NCI-H524 (cell line): ENCODE measurements at places on chromosomes 16 and 17.
A peak's percentile ranks its signal among the peaks of the same experiment; 100 is the strongest.

DNA sequence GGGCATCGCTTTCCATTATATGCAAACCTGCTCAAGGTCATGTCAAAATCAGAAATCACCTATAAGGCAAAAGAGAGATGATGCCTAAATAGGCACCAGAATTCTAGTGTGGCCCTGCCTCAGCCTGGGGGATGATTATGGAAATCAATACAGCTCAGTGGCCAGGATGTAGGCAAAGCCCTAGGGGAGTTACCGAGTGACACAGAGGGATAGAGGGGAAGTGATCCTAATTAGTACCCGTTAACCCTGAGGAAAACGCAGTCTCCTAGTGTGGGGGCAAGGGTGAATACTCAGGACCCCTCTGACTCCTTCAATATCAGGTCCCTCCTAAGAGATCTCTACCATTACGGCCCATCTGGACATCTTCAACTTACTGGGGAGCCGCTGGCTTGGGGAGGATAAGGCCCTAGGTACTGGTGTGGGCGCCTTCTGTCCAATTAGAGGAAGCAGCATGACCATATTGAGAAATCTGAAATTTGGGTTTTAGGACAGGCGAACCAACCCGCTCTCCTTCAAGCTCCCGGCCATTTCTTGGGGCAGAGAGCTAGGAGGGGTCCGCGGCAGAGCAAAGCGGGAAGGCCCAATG, 725 bp downstream of the NT5C3B start:
- DNase-seq, result peak; percentile 47

DNA sequence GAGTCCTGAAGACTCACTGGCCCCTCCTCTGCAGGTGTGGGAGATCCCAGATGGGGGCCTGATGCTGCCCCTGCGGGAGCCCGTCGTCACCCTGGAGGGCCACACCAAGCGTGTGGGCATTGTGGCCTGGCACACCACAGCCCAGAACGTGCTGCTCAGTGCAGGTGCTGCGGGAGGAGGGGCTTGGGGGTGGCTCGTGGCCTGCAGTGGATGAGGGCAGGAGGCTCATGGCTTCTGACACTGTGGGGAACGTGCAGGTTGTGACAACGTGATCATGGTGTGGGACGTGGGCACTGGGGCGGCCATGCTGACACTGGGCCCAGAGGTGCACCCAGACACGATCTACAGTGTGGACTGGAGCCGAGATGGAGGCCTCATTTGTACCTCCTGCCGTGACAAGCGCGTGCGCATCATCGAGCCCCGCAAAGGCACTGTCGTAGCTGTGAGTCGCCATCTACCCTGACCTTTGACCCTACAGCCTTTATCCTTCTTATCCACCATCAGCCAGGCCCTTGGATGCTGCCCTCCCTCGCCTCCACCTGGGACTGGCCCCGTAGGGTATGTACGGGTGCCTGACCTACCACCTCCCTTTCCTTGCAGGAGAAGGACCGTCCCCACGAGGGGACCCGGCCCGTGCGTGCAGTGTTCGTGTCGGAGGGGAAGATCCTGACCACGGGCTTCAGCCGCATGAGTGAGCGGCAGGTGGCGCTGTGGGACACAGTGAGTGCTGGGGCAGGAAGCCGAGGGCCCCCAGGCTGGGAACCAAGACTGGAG, 3.6 kb downstream of the CORO1A start:
- no peak for DNase-seq

GRCh38 chr17:71071837-71072236, 902.5 kb downstream of the KCNJ2 start:
- no peak for DNase-seq

DNA sequence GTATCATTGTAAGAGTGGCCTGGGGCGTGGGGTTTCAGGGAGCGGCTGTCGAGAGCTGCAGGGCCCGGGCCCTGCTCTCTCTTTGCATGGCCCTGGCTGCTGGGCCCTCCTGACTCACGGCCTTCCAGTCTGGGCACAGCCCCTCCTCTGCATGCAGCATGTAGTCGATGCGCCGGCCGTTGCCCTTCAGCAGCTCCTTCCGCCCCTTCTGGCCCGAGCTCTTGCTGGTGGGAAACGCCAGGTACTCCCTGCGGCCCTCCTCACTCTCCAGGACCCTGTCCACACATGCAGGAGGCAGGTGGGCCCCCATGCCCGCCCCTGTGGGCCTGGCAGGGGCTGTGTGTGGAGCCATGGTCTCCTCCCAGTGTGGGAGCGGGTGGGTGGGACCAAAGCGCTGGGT, 50.7 kb downstream of the PRMT7 start:
- DNase-seq, result no peak

GRCh38 chr17:51035431-51035830, 85.2 kb downstream of the SPAG9 start:
- DNase-seq, result no peak

GRCh38 chr17:30788918-30789317, 35.6 kb downstream of the CRLF3 start:
- no peak for DNase-seq

DNA sequence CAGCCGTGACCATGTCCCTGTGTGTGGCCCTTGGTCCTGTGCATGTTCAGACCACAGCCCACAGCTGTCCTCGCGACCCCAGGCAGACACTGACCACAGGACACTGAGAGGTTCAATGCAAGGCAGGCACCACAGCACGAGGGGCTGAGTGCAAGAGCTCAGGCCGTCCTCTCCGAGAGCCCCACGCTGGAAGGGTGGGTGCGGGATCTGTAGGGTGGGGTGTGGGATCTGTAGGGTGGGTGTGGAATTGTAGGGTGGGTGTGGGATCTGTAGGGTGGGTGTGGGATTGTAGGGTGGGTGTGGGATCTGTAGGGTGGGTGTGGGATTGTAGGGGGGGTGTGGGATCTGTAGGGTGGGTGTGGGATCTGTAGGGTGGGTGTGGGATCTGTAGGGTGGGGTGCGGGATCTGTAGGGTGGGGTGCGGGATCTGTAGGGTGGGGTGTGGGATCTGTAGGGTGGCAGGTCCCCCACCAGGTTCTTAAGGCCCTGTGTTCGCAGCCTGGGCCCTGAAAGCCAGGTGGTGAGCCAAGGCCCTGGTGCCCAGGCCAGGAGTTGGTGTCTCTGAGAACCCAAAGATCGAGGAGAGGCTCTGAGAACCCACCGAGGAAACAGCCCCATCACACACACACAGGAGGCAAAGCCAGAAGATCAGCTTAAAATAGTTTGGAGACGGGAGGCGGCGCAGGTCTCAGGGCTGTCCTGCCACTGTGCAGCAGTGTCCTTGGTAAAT, 48.2 kb downstream of the METRNL start:
- DNase-seq, result no peak

GRCh38 chr17:79788989-79789942, 7.6 kb downstream of the CBX8 start:
- peak; percentile 58 for DNase-seq

DNA sequence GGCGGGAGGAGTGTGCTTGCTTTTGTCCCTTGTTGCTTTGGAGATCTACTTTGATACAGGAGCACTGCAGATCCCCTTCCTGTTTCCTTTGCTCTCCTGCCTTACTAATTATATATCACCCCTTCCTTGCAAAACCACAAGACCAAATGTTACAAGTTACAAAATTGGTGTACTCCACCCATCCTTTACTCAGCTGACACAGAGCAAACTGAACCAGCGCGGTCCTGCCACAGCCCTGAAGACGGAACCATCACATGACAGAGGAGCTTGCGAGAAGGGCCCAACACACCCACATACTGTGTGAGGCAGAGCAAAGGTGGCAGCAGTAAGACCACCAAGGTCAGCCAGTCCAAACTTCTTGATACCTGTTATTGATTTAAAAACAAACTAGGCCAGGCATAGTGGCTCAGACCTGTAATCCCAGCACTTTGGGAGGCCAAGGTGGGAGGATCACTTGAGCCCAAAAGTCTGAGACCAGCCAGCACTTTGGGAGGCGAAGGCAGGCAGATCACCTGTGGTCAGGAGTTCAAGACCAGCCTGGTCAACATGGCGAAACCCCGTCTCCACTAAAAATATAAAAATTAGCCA, 33.2 kb downstream of the CYTH1 start:
- no peak for DNase-seq

DNA sequence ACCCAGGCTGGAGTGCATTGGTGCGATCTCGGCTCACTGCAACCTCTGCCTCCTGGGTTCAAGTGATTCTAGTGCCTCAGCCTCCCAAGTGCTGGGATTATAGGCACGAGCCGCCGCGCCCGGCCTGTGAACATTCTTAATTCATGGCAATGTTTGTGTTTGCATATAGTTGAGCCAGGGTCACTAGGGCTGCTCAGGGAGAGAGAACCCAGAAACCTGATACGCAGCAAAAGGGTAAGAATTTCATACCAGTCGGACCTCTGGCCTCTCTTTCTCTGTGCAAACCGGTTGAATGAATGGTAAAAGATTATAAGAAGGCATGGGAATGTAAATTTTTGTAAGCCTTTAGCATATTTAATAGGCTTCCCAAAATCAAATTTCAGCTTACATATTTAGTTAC, 6.9 kb upstream of the TMEM98 start:
- DNase-seq, result no peak

DNA sequence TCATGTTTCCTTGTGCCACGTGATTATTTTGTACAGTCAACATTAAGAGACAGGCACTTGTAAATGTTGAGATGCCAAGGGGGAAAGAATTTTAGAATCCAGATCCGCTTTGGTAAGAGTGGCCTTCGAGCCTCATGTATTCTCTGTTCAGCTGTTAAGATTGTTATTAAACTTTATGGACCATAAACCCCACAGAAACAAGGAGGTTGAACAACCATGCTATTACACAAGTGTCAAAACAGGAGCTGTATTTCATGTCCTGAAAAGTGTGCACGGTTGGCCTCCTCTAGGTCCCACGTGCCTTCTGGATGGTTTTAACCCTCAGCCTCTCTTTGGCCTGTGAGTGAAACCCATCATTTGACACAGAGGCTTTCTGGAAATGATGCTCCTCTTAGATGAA, 691.3 kb downstream of the MAF start:
- no peak for DNase-seq

- no peak for DNase-seq
These were observed 81.3 kb downstream of the HIC1 start for GRCh38 chr17:2136241-2136640.

DNA sequence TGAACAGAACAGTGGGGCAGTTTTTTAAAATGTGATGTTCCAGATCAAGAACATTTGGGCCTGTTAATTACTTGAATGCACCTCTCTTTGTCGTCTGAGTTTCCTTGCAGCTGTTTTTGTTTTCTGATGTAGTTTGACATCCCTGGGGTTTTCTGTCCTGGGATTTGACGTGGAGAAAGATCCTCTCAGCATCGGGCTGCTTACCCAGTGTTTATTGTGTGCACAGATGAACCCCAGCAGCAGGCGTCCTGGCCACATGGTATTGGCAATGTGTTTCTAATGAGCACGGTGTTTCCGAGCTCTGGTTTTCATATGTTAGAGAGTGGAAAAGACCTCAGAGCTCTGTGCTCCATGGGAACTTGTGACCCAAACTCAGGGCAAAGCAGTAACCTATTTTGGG, 191.1 kb upstream of the IRX3 start:
- DNase-seq, result no peak
